Stimulated activated CD4-positive, alpha-beta T cell treated with anti-CD3 and anti-CD28 coated beads, Interleukin-15, amount 100 ng/mL, for 1 hour (primary cell): ENCODE measurements at places on chromosomes 12 and 14.

DNA sequence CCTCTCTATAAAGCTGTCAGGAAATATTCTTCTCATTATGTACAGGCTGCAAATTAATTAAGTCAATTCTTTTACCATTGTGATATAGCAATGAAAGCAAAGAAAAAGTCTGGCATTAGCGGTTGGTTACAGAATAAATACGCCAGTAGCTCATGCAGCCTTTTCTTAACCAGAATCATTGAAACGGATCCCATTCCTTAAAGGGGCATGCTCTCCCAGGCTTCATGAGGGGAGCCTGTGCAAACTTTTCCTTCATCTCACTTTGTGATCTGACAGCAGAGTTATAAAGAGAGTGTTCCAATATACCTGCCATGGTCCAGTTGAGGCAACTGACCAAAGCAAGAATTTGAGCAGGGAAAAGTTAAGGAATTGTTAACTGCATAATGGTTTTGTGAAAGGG is 337.7 kb downstream of the EMP1 start:
- no peak for DNase-seq

GRCh38 chr14:102419716-102420115 is 57.0 kb downstream of the TECPR2 start:
- DNase-seq: no peak

GRCh38 chr12:2551412-2551900 is 243.3 kb upstream of the FKBP4 start:
- DNase-seq: no peak

DNA sequence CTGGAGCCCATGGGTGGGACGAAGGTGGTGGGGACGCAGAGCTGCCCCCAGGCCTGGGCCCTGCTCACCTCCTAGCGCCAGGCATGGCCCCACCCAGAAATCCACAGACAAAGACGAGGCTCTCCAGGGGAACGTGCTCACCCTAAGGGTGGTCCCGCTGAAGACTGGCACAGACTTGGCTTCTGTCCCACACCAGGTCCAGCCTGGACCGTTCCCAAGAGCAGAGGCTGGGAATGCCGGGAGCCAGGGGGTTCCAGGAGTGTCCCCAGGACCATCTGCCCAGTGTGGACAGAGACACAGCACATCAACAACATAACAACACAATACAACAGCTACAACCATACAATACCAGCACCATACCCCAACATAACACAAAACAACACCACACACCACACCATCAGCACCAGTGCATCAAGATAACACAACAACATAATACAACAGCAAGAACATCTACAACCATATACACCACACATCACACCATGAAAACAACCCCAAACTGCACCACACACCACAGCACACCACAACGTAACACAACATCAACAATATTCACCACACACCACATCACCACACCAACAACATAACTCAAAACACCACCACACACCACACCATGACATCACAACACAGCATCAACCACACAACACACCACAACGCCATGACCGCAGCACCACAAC is 329.6 kb downstream of the ADGRD1 start:
- no peak for DNase-seq

GRCh38 chr14:106185837-106186233 is 659.5 kb downstream of the TMEM121 start:
- DNase-seq: peak; percentile 28

- no peak for DNase-seq
Measured at GRCh38 chr14:91493169-91493568, 16.9 kb downstream of the PPP4R3A start.

DNA sequence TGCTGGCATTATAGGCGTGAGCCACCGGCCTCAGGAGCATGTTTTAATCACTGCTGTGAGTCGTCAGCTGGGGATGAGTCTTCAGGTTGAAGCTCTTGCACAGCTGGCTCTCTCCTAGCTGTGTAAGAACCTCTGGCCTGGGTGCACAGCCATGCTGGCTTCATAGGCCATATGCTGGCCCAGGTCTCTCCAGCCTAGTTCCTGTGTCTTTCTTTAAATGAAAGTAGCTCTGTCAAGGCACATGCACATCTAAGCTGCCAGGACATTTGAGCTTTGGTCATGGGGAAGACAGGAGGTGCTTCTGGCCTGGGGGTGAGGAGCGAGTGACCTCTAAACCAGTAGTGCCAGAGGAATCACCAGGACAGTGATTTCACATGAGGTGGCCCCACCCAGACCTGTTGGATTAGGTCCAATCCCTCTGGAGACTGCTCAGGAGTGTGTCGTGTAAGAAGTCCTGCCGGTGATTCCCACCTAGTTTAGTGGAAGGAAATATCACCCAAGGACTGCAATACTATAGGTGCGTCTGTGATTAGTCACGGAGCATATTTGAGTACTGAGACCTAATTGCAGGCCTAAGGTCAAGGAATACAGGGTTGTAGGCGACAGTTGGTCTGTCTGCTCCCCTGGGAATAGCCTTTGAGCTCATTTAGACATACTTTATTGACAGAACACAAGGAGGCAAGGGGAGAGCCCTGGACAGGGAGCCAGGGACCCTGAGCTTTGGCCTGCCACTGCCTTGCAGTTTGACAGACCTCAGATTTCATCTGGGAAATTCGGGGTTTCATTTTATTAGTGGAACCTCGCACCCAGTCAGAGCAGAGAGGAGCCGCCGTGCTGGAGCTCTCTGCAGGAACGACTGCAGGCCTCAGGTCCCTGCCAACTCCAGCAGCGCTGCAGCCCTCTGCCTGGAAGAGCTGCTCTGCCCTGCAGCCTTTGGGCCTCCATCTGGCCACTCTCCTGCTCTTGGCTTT is 67.0 kb downstream of the ANKRD9 start:
- no peak for DNase-seq

GRCh38 chr14:77184396-77185092 is 2.9 kb downstream of the TMEM63C start:
- DNase-seq: no peak

DNA sequence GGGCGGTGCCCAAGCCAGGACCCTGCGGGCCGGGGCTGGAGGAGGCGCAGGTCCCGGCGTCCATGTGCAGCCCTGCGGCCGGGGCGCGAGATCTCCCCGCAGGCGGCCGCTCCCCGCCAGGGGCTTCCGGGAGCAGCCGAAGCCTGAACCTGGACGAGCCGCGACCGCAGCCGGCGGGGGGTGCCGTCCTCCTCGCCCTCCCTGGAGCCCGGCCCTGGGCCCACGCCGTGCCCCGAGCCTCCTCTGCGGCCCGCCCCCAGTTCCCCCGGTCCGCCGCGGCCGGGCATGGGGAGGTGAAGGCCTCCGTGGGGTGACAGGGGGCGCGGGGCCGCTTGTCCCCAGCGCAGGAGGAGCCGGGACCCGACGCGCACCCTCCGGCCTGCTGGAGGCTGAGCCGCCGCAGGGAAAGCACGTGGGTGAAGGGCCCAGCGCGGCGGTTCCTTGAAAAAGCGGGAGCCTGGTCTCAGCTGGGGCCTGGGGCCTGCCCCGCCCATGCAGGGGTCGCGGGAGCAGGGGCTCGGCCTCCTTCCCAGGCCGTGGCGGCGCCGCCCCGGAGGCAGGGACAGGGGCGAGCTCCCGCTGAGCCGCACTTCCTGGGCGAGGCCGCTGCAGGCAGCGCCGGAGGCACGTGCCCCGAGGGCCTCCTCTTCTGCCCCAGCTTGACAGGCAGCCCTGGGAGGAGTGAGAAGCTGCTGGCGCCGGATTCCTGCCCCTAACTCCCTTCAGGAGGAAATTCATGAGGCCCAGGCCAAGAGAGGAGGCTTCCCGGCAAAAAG is 55.6 kb upstream of the PPP2R5C start:
- peak; percentile 40 for DNase-seq

- no peak for DNase-seq
Measured at GRCh38 chr12:103779410-103780092, 61.5 kb downstream of the NT5DC3 start.
